ENCODE measurements at places on chromosomes 7 and 10.

GRCh38 chr10:22339761-22340328 is 5.5 kb upstream of the SPAG6 start:
- DNase-seq, result no peak

DNA sequence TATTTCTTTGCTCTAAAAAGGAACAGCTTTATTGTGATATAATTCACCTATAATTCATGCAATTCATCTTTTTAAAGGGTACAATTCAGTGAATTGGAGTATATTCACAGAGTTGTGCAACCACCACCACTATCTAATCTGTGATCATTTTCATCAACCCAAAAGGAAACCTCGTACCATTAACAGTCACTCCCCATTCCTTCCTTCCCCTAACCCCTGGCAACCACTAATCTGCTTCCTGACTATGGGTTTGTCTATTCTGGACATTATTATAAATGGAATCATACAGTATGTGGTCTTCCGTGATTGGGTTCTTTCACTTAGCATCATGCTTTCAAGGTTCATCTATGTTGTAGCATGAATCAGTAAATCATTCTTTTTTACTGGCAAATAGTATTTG is 52.3 kb downstream of the MKI67 start:
- no peak for DNase-seq

DNA sequence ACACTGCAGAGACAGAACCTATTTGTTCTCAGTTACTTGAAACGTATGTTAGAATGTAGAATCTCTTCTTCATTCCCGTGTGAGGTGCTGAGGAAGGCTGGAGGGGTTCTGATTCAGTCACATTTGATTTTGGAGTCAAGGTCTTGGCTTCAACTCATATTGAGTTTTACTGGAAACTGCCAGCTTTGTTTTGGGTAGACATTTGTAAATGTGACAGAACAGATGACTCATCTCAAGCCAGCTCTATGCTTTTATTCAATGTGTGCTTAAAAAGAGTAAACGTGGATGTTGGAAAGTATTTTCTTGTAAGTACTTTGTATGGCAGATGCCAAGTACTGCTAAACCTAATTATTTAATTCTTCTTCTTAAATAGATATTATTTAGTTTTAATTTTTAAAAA is 780.8 kb upstream of the C7orf33 start:
- DNase-seq, result no peak

DNA sequence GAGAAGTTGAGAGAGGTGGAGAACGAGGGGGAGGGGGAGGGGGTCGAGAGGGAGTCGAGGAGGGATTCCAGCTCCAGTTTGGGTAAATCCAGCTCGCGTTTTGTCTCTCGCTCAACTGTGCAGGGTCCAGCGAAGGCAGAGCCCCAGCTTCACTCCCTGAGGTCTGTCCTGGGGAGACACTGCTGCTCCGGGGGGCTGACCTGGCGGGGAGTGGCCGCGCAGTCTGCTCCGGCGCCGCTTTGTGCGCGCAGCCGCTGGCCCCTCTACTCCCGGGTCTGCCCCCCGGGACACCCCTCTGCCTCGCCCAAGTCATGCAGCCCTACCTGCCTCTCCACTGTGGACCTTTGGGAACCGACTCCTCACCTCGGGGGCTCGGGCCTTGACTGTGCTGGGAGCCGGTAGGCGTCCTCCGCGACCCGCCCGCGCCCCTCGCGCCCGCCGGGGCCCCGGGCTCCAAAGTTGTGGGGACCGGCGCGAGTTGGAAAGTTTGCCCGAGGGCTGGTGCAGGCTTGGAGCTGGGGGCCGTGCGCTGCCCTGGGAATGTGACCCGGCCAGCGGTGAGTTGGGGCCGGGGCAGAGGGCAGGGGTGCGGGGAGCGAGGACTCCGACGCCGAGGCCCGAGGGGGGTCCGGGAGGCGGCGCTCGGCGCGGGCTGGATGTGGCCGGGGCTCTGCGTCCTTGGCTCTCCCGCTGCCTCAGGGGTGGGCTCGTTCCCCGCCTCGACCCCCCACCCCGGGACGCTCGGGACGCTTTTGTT is at the start of gene TET1:
TSS of gene TET1 (plus strand) at position 152 of the 757 bp plus-strand sequence. CDS start 12,002 bp downstream, outside the sequence.
- peak; percentile 88 for DNase-seq

DNA sequence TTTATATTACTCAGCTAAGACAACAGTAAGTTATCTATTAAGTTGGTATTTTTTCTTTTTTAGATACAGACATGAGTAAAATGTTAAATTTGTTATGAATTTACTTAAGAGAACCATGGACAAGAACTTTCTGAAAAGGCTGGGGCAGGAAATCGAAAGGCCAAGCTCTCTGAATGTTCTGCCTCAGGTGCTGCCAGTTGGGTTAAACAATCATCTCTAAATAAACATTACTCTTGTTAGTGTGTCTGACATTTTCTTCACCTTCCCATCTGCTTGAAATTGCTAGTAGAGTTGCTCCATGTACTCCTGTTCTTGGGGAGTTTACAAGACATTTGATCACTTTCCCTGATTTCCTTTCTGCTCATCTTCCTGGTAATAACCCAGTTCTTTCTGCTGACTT is 87.5 kb downstream of the ANKRD7 start:
- DNase-seq, result no peak

DNA sequence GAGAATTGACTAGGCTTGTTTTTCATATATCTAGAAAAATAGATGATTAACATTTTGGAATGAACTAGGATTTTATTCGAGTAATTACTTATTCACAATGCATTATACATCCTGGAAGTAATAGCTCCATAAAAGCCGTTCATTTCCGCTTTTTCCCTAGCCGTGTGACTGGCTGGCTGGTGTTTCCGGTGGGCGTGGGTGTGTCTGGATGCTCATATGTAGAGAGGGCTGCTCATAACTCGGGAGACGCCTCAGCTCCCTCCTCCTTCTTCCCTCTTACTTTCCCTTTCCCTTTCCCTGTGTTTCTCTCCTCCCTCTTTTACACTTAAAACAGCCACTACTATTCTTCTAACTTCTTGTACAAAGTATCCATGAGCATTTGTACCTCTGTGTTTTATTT is 187.7 kb upstream of the VSTM2A start:
- no peak for DNase-seq

DNA sequence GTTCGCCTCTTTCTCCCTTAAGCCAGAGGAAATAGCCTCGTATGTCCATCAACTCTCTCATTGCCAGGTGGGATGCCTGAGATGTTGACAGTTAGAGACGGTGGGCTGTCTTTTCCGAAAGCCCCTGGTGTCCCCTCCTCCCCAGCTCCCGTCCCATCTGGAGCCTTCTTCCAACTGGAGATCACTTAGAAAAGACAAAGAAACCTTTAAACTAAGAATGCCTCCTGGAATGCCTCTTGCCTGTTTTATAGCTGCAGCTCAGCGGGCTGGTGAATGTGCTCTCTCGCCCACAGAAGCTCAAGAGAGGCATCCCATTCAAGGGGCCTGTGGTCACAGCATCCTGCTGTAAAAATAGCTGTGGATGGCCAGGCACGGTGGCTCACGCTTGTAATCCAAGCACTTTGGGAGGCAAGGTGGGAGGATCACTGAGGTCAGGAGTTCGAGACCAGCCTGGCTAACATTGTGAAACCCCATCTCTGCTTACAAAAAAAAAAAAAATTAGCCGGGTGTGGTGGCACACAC is 5.2 kb upstream of the MYL10 start:
- DNase-seq, result no peak

DNA sequence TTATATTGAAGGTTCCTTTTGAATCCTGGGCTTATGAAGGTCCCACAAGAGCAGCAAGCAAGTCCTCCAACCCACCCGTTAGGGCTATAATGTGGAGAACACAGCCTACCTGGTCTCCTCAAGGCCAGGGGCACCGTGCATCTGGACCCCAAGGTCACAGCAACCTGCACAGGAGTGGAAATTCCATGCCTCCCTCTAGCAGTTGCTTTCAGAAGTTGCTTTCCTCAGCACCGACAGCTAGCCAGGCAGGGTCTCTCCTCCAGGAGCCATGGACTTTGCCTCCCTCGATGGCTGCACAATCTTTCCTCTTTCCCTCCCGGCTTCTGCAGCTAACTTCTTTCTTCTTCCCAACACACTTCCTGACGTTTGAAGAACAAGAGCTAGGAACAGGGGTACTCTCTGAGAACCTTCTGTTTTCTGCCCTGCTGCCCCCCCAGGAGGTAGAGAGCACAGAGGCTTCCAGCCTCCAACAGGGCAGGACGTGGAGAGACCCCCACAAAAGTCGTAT is 149.8 kb downstream of the PTPN20 start:
- no peak for DNase-seq

DNA sequence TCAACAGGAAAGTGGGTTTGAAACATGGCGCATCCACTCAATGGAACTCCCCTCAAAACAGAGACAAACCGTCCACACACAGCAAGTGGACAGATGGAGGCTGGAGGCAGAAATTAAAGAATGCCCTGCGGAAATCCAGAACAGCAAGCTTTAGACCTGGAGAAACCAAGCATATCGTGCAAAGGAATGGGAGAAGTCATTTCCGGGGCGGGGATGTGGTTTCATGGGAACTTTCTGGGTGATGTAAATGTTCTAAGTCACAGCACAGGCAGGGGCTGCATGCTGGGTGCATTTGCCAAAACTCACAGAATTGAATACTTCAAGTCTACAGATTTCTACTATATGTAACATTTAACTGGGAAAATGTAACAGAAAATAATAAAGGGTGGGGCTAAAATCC is 213.0 kb downstream of the PTPRN2 start:
- DNase-seq, result no peak

- no peak for DNase-seq
Observed at GRCh38 chr7:9201928-9202327, 768.5 kb downstream of the NXPH1 start.

GRCh38 chr10:114823077-114823463 is 1.5 kb downstream of the FHIP2A start:
- DNase-seq, result no peak

DNA sequence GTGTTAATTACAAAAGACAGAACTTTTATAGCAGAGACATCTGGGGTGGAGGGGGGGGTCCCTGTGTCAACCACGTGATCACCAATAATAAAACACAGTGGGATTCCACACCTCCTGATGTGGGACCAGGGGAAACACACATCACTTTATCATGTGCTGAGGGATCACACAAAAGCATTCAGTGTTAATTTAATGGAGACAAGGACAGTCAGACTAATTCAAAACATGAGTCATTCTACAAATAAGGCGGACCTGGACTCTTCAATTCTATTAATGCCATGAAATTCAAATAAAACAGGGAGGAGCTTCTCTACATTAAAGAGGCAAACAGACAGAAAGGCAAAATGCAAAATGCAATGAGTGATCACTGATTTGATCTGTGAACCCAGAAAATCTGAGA is 67.3 kb upstream of the PFKP start:
- DNase-seq, result no peak

DNA sequence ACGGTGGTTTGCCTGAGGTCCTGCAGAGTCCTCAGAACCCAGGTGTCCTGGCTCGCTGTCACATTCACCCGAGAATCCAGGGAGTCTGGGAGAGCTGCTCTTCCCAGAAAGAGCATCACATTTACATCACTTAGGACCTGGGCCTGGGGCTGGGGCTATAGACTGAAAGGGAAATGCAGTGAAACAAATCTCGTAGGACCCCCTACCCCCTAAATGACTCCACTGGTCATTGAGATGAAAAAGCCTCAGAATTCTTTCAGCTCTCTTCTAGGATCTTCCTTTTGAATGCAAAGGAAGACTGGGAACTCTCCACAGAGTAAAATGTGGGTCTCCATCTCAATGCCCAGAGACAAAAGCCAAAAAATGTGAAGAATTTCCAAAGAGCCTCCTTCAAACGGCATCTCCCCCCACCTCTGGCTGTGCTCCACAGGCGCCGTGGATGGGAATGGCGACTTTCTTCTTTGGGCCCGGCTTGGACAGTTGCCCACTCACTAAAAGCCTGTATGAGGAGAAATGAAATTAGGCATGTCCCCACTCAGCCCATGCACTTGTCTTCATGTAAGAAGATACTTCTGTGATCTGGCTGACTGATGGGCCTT is 49.0 kb upstream of the PODXL start:
- DNase-seq, result no peak

DNA sequence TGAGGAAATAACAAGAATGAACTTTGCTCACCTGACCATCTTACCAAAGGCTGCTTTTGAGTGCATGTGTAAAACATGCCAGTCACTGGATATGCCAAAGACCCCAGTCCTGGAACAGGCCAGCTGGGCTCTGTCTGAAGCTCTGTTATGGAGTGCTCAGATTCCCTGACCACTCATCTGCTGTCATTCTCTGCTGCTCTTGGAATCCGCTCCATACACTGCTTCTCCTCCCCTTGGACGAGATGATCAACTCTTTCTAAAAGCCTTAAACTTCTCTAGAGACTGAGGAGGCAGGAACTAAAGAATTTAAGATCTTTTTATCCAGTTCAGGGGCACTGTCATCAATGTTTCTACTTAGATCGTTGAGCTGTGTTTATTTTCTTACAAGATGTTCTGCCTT is 100.2 kb downstream of the SPAG6 start:
- no peak for DNase-seq

DNA sequence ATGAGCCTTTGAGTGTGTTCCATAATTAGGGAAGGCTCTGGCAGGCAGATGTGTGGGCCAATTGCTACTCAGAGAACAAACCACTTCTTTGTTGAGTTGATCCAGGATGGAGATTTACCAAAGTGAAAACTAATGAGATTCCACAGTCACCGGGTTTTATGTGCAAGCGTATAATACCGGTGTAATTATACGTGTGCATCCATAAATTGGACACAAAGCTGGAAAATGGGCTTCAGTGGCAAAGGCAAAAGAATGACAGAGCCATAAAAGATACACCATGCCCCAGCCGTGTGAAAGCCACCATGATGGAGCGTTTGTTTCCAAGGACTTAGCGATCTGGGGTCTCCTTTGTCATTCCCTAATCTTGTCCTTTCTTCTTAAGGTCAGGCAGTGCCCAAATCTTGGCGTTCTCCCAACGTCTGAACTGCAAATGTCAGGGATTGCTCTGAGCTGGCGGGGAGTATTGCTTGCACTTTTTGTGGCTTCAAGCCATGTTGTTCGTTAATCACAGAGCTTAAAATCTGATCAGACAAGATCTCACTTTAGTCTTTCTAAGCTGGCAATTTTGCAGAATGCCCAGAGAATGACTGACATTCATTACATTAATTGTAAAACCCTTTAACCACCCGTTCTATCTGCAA is 70.1 kb downstream of the NPTX2 start:
- no peak for DNase-seq

GRCh38 chr7:74655768-74656440 is 1.6 kb upstream of the GTF2I start:
- no peak for DNase-seq

DNA sequence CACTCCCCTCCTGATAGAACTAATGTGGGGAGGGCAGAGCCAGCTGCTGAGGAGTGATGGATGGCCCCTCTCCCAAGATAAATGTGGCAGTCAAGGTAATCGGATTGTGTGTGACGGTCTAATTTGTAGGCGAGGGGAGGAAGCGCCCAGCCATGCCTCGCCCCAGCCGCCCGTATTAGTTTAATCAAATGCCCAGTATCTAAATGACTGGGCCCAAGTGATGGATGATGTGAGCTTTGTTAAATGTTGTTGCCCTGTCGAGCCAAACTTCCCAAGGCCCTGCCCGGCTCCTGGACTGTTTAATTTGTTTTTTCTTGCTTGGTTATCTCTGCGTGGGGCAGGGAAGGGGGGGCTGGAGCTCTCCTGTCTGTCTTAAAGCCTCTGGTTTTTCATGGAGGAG is 88.4 kb upstream of the PPIF start:
- no peak for DNase-seq

- DNase-seq, result no peak
Observed at GRCh38 chr7:36565792-36566356, 158.4 kb downstream of the AOAH start.

Measured in Caco-2 (cell line).